ENCODE measurements at places on chromosomes 16 and 17.

DNA sequence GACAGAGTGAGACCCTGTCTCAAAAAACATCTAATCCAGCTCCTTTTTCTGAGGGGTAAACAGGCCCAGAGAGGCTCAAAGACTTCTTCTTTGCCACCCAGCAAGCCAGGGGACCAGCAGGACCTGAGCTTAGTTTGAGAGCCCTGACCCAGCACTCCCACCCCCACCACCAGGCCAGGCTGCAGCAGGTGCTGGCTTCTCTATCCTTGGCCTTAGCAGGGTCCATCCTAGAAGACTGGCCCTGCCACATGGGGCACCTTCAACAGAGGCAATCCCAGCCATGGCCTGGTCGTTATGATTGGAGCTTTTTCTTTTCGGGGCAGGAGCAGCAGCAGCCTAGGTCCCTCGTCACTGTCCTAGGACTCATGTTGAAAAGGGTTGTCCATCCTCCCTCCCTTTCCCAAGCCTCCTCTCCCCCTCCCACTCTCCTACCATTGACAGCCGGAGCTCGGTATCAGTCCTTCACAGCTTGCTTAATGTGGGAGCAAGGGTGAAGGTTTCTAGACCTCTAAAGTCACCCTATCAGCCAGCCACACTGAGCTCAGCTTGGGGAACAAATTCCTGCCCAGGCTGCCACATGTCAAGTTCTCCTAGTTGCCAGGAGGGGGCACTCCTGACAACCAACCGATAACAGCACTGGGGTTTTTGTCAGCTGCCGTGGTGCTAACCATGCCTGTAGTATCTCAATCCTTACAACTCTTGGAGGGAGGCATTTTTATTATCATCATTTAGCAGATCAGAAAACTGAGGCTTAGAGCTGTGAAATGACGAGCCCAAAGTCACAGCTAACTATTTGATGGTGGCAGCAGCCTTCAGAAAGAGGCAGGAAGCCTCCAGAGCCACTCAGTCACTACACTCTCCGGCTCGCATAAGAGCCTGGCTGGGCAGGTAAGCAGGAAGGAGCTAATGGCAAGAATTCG, 11.2 kb downstream of the MRPL27 start:
- DNase-seq: peak; percentile 84

- DNase-seq: no peak
These were observed 123.2 kb downstream of the HS3ST2 start for GRCh38 chr16:22937169-22937568.

DNA sequence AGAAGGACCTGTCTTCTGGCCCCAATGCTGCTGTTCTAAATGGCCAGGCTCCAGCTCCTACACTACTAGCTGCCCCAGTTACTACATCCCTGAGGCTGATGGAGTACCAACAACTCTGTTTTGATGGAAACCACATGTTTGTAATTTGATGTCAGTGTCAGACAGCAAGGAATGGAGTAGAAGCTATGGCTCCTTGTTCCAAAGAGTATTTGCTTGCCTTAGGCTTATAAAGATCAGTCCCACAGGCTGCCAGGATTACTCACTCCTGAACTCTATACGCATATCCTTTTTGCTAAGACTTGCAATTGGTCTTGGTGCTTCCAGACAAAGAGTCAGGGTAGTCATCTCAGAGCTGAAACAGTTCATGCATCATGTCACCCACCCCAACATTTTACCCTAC, 139.6 kb downstream of the HS3ST3A1 start:
- peak; percentile 29 for DNase-seq

- no peak for DNase-seq
These were observed 26.2 kb downstream of the TNFRSF13B start for GRCh38 chr17:16945663-16946218.

DNA sequence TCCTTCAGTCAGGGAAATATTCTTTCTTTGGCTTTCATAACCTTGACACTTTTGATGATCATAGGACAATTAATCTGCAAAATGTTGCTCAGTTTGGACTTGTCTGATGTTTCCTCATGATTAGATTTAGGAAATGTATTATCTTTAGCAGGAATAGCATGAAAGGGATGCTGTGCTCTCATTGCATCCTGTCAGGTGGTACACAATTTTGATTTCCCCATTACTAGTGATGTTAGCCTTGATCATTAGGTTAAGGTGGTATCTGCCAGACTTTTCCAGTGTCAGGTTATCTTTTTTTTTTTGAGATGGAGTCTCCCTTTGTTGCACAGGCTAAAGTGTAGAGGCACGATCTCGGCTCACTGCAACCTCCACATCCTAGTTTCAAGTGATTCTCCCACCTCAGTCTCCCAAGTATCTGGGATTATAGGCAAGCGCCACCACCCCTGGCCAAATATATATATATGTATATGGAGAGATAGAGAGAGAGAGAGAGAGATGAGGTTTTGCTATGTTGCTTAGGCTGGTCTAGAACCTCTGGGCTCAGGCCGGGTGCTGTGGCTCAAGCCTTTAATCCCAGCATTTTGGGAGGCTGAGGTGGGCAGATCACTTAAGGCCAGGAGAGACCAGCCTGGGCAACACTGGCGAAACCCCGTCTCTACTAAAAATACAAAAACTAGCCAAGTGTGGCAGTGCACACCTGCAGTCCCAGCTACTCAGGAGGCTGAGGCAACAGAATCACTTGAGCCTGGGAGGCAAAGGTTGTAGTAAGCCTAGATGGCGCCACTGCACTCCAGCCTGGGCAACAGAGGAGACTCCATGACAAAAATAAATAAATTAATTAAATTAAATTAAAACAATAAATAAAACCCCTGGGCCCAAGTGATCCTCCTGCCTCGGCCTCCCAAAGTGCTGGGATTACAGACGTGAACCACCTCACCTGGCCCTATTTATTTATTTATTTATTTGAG, 15.8 kb upstream of the CAVIN1 start:
- DNase-seq: no peak

DNA sequence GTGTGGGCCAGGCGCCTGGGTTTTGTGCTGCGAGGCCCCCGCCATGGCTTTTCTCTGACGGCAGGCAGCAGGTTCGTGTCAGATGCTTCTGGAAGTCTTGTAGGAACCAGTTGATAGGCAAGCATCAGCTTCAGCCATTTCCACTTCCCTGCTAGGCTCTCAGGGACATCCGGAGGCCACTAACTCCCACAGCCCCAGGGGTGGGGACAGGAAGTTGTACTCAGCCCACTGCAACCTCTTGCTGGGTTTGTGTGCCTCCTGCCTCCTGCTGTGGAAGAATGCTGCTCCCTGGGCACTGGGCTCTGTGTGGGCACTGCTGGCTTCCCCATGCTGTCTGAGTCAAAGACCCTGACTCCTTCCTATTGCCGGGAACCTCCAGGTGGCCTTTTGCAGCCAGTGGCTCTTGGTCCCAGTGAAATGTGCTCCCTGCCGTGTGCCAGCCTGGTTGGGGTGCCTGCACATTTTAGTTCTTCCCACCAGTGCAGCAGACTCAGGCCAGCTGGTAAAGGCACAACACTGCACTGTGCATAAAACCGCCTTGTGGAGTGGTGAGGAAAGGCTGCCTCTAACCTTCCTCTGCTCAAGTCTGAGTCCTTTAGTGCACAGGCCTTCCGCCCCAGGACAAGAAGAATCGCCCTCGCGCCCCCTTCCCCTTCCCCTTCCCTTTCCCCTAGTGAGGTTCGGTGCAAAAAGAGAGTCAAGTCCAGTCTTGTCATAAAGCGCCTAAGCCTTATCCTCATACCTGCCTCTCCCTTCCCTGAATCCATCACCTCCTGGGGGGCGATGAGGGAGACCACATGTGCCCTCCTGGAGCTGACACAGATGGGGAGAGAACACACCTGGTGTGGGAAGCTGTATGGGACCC, 16.6 kb downstream of the LDHD start:
- no peak for DNase-seq

- DNase-seq: peak; percentile 71
These were observed 789 bp downstream of the ITPRIPL2 start for GRCh38 chr16:19114359-19115147.

Data from AG08396 (cell line).